ENCODE measurements at places on chromosomes 13 and 19.

DNA sequence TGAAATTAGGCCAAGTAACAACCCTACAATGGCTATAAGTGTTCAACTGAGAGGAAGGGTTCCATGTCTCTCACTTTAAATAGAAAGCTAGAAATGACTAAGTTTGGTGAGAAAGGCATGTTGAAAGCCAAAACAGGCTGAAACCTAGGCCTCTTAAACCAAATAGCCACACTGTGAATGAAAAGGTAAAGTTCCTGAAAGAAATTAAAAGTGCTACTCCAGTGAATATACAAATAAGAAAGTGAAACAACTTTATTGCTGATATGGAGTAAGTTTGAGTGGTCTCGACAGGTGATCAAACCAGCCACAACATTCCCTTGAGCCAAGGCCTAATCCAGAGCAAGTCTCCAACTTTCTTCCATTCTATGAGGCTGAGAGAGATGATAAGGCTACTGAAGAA, 209.6 kb downstream of the KLF12 start:
- no peak for DNase-seq

DNA sequence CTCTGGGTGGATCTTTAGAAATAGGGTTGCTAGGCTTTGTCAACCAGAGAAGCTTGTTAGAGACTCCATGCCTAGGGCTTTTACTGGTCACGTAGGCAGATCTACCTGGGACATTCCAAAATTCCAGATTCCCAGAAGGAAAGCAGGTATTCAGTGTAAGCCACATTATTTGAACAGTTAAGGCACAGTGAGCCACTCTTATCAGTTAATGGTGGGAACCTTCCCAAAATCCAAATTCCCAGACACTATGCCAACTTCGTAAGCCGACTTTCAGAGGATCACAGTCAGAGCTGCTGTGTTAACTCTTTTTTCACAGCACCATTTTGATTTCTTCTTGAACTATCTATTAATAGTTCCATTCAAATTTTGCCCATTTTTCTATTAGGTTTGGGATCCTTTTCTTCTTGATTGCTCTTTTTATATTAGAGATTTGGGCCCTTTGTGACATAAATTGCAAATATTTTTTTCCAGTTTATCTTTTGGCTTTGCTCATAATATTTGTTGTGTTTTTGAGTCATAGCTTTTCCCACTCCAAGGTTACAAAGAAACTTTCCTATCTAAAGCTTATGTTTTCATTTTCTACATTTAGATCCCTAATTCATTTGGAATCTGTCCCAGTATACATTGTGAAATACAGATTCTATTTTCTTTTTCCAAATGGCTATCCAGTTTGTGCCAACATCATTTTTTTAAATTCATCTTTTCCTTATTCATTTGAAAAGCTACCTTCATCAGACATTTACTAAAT, 77.3 kb downstream of the DHRS12 start:
- DNase-seq, result no peak

DNA sequence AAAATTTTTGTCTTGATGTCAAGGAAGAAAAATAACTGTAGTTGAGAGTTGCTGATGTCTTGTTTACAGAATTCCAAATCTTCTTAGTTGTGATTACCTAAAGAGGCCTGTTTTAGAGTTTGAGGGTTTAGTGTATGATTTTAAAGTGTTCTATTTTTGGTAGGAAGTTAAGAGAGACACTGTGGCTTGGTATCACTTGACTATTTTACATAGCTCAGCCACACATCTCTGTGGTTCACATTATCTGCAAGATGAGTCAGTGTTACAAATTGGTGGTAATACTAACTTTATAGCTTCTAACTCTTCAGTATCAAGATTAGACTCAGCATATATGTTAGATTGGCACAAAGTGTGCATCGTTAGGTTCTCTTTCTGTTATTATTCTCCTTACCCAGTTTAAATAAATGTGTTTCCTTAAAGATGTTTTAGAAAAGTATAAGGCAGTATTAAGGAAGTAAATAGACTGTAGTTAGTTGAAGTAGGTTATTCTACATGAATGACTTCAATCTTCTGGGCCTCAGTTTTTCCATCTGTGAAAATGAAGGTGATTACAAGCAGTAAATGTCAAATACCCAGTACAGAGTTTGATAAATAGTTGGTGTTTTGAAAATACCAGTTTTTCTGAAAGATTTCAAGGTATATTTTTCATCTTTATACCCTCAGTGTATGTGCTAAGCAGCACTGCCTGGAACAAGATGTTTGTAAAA, 33.4 kb downstream of the COG6 start:
- no peak for DNase-seq

- no peak for DNase-seq
Measured at GRCh38 chr13:76968041-76968440, 19.7 kb downstream of the ACOD1 start.

GRCh38 chr13:101875717-101876393, 423.4 kb downstream of the ITGBL1 start:
- DNase-seq, result no peak

DNA sequence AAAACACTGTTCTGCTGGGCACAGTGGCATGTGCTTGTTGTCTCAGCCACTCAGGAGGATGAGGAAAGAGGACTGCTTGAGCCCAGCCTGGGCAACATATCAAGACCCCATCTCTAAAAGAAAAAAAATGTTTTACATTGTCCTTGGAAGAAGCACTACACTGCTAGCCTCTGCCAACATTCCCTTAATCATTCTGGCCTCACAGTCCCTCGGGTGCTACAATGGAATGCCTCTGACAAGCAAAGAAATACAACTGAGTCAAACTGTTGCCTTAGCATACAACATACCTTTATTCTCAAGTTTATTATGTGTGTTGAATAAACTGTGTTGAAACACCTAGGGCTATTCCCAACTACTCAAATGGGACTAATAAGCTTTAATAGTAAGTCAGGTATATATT, 56.1 kb downstream of the PSPC1 start:
- DNase-seq, result no peak

- DNase-seq, result no peak
Measured at GRCh38 chr13:22740264-22740663, 440.5 kb upstream of the SGCG start.

All from GM19239 (cell line).